Right renal pelvis (tissue), 4 donors: ENCODE measurements at places on chromosomes 6 and 20. TPM values are rescaled to one million over a fixed set of nuclear protein-coding genes. Genes with fewer than 3 reads are reported as not detected.

DNA sequence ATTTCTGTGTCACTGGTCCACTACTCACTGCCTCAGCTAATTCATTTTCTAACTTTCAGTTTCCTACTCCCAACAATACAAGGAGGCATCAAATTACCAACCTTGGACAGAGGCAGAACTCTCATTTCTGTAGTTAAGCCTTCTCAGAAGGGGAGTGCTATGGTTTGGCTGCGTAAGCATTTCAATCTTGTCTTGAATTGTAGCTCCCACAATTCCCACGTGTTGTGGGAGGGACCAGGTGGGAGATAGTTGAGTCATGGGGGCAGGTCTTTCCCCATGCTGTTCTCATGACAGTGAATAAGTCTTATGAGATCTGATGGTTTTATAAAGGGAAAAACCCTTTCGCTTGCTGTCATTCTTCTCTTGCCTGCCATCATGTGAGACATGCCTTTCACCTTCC is 22.9 kb downstream of the HLA-DRA start:
- DNase-seq: no peak

- no peak for DNase-seq
Measured at GRCh38 chr6:6586671-6587526, 1.6 kb upstream of the LY86 start.

Gene PCK1
- 4.5 TPM for polyA plus RNA-seq

Gene OR2H1
- not detected for polyA plus RNA-seq

Gene TSHZ2
- 12.6 TPM for polyA plus RNA-seq
